ENCODE measurements at places on chromosomes 1 and 21. TPM values are rescaled to one million over a fixed set of nuclear protein-coding genes. Genes with fewer than 3 reads are reported as not detected.

KCNT2 gene
- total RNA-seq: 0.57 TPM

ZNF648 gene
- not detected for total RNA-seq

PRRX1 gene
- 4.4 TPM for total RNA-seq

ERVH48-1 gene
- total RNA-seq: not detected

CGN gene
- 1.7 TPM for total RNA-seq

HCRTR1 gene
- 0.57 TPM for total RNA-seq

All from thoracic aorta endothelial cell (primary cell).